ENCODE measurements at places on chromosomes 16 and 17. TPM values are rescaled to one million over a fixed set of nuclear protein-coding genes. Genes with fewer than 3 reads are reported as not detected.

DNA sequence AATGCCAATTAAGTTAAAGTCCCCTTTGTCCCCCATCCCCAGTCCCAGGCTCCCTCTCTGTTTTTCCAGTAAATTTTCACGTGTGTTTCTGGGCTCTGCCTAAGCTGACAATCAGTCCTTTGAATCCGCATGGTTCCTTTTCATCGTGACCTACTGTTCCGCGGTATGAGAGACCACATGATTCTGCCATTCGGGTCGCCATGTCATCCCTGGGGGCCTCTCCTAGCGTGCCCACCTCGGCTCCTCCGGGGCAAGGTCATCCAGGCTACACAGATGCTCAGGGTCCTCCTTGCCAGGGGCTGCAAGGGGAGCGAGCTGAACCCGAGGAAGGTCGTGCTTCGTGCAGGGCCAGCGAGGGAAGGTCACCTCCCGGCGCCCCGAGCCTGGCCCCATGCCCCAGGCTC lies 157.6 kb downstream of the RAB11FIP4 start:
- no peak for DNase-seq

- DNase-seq: peak; percentile 85
Observed at GRCh38 chr16:84013787-84014569, 28.6 kb downstream of the SLC38A8 start.

GRCh38 chr17:6660805-6661463 lies 9.4 kb downstream of the C17orf100 start:
- peak; percentile 53 for DNase-seq

DNA sequence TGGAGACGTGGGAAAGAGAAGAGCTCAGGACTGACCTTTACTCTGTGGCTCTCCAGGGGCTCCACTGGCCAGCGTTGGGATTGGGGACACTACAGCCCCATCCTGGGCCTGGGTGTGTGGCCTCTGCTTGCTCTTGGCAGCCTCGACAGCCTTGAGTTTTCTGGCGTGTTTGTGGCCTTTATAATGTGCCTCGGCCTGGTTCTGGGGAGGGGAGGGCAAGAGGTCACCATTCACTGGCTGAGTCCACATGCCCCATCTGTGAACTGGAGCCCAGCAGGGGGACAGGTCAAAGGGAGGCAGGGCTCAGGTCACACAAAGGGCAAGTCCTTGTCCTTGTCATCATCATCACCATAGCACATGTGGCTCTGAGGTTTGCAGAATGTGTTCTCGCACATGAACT lies 11.7 kb downstream of the NKIRAS2 start:
- no peak for DNase-seq

DNA sequence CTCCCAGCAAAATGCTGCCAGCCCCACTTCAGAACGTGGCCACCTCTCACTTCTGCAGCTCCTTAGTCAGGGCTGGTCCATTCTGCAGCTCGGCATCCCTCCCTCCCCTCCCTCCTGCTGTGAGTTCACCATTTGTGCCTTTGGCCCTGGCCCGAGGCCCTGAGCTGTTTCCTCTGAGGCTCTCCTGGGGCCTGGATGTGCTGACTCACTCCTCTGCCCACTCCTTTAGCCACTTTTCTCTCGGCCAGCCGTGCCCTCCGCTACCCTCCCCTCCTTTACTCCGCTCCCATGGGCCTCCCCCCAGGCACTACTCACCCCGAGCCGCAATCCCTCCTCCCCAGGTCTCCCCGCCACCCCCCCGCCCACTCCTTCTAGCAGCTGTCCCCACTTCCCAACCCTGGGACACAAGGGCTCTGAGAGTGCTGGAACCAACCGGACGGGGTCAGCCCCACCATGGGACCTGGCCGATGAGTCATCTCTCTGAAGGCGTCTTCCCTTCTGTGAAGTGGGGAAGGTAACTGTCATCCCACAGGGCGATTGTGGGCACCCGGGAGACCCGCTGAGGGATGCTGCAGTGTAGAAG lies 11.5 kb downstream of the KCNG4 start:
- DNase-seq: no peak

- no peak for DNase-seq
Observed at GRCh38 chr17:15405058-15405415, 62.4 kb downstream of the CDRT4 start.

GRCh38 chr17:40063187-40063771 lies 514 bp downstream of the THRA start:
- peak; percentile 38 for DNase-seq

GRCh38 chr17:46771561-46772474 lies 46.7 kb downstream of the WNT3 start:
- peak; percentile 32 for DNase-seq

DNA sequence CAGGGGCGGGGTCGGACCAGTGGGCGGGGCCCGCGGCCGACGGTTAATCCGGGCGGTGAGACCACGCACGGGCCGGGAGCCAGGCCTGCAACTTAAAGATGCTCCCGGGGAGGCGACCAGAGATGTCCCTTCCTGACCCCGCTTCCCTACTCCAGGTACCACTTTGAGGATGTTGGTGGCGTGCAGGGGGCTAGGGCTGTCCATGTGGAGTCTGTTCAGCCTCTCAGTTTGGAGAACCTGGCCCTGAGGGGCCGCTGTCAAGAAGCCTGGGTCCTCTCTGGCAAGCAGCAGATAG lies 580 bp downstream of the RANGRF start:
- DNase-seq: peak; percentile 85

GRCh38 chr16:64422259-64422658 lies 699.6 kb downstream of the CDH11 start:
- DNase-seq: no peak

DNA sequence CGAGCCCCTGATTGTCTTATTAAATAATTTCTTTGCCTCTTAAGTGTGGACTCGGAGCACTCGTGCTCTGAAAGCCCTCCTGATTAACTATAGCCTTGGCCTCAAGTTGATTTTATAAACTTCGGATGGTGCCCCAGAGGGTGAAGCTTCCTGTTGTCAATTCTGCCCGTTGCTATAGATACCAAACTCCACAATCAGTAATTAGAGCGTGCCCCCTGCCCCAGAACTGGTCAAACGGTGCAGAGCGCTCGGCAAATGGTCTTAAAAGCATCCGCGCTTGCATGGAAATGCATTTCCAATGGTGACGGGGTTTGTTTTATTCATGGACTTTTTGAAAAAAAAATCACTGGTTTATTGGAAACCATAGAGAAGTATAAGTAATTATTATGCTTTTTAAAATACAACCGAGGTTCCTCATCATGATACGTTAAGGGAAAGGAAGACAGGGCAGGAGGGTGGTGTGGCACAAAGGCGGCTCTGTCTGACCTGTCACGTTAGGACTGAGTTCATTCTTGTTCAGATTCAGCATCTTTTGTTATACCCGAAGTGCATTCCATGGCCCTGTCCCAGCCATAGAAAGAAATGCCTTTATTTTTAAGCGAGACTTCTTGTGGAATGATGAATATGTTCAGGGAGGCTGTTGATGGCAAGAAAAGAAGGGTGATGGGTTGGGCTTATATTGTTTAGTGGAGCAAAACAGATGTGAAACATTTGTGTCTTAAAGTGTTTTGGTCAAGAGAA lies 476.4 kb downstream of the MAF start:
- no peak for DNase-seq

DNA sequence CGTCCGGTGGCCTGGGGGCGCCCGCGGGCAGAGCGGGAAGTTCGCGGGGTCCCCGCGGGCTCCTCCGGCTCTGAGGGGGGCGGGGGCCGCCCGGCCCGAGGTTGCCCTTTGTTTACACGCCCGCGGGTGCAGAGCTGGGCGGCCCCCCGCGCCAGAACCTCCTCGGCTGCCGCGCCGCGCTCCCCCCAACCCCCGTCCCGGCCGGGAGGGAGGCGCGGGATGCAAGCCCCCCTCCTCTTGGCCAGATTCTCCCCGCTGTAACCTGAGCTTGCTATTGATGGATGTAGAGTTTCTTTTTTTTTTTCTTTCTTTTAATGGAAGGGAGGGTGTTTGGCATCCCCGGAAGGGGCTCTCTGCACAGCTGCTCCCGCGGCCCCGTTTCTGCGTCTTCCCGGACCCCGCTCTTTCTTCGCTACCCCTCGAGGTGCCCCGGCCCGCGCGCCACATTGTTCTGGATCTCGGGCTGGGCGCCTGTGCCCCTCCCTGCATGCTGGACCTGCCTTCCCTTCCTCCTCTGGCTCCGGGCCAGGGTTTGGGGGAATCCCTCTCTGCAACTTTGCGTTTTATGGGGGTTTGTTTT lies 646 bp downstream of the CBX2 start:
- peak; percentile 23 for DNase-seq

- DNase-seq: no peak
Observed at GRCh38 chr16:82713778-82714177, 87.0 kb downstream of the CDH13 start.

DNA sequence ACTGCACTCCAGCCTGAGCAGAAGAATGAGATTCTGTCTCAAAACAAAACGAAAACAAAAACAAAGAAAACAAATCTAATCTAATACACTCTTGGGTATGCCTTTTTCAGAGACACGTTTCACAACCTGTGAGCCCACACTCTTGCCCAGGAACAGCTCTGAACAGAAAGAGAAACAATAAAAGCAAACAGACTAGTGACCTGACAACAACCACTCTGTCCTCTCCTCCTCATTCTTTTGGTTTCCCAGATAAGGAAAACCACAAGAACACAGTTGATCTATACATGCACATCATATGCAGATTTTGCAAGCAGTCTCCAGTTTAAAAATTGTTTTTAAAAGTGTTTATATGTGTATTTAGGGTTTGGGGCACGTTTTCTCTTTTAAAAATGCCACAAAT lies 1.3 kb downstream of the MKS1 start:
- no peak for DNase-seq

RMI2 gene
- total RNA-seq: 69.9 TPM

KCNH6 gene
- total RNA-seq: not detected

NT5M gene
- total RNA-seq: 8.5 TPM

C1QTNF8 gene
- not detected for total RNA-seq

INPP5K gene
- total RNA-seq: 24.0 TPM

KRT25 gene
- total RNA-seq: not detected
